Fibroblast of gingiva (primary cell): ENCODE measurements at places on chromosomes 2 and 18.
A peak's percentile ranks its signal among the peaks of the same experiment; 100 is the strongest.

GRCh38 chr2:69693775-69694450, 48.0 kb upstream of the ANXA4 start:
- no peak for DNase-seq

DNA sequence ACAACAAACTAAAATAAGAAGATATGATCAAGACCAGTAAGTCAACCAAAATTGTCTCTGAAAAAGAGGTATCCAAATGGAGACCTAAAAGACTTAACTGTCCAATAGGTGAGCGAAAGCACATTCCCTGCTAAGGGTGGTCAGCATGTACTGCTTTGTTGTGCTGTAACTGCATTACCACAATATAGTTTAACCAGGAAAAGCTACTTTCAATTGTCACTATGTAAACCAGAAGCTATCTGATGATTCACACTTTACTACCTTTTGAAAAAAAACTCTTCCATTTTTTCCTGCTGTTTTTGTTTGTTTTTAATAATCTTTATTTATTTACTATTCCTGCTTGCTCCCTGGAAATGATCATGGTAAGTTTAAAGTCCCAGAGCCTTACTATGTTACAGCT, 36.1 kb downstream of the ASXL2 start:
- no peak for DNase-seq

DNA sequence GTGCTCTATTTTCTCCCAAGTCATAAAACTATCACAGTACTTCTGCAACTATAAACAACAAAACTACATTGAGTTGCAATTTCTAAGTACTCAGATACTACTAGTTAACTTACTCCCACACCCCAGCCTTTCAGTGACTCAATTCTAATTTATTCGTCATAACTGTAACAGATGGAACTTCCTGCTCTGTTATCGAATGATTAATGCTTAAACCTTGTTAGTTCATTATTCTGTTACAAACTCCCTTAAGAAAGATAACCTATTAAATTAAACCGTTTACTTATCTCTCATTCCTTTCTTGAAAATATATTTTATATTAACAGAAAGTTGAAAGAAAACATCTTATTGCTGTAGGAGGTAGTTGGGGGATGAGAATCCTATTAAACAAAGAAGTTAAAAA, 17.0 kb downstream of the TNFAIP6 start:
- no peak for DNase-seq

GRCh38 chr2:241933179-241933911, 63.8 kb downstream of the RTP5 start:
- DNase-seq = peak; percentile 57

DNA sequence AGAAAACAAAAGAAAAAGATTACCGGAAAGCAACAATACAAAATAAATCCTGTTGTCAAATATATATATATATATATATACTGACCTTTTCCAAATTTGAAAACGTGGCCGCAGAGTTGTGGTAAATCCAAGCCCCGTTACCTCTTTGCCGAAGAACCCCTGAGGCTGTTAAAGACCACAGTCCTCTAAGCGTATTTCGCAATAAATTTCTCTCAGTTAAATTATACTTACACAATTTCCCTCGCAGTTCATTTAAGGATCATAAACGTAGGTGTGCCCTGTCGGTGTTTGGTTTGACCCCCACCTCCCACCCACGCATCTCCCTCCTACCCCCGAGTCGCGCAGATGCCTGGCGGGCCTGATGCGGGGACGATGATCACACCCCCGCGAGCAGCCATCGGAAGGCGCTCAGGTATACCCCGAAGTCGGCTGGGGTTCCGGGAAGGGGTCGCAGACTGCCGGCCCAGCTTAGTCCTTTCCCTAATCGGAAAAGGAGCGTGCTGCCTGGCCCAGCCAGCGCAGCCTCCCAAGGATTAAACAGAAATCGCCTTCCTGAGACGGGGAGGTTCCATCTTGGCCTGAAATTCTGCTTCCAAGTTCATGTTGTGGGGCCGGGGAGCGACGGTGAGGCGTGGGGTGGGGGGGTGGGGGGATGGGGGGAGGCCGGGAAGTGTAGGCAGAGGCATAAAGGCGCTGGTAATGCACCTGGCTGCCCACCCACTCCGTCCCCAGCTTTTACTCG, 2.9 kb upstream of the MEIS1 start:
- DNase-seq = no peak

DNA sequence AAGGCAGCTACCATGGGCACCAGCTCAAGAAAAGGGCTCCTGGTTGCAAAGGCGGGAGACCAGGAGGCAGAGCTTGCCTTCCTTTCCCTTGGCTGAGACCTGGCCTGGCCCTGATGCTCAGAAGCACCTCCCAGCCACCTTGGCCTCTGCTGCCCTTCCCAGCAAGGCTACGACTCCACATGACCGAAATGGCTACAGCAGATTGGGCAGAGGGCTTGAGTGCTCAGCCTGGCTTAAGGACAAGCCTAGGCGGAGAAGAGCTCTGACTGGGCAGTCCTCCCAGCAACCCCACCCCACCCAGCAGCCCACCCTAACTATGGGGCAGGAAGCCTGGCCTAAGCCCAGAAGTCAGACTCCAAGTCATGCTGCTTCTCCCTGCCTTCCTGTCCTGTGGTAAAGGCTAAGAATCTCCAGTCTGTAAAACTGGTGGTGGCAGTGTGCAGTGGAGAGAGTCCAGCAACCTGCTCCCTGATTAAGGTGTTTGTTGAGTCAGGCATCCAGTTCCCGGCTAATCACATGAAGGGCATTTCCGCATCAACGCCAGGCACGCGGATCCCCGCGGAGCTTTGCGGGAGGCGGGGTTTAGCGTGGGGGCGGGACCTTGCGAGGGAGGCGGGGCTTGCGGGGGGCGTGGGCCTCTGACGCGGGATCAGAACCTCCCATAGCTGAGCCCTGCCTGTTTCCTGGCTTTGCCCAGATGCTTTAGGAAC, 256.0 kb downstream of the BCL11A start:
- no peak for DNase-seq

DNA sequence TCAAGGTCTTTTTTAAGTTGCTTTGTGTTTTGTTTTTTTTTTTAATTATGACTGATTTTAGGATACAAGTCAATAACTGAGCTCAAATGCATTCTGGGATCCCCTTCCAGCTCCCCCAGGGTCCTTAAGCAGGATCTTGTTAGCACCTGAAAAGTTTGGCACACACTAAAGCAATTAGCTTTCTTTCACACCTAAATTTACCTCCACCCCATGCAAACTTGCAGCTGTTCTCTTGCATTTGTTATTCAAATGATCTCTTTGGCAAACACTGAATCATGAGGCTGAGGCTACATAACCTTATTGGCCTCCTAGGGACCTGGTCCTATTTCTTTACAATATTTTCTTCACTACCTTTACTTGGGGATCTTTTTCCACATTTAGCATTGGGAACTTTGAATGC, 2026.1 kb upstream of the CELF4 start:
- no peak for DNase-seq

GRCh38 chr2:220129391-220129790, 502.0 kb downstream of the SLC4A3 start:
- DNase-seq = no peak

- no peak for DNase-seq
Observed at GRCh38 chr18:60732143-60732542, 359.6 kb upstream of the MC4R start.

GRCh38 chr2:164114937-164115336, 379.1 kb upstream of the FIGN start:
- DNase-seq = no peak

GRCh38 chr2:85327160-85327821, 498 bp downstream of the TGOLN2 start:
- peak; percentile 42 for DNase-seq

DNA sequence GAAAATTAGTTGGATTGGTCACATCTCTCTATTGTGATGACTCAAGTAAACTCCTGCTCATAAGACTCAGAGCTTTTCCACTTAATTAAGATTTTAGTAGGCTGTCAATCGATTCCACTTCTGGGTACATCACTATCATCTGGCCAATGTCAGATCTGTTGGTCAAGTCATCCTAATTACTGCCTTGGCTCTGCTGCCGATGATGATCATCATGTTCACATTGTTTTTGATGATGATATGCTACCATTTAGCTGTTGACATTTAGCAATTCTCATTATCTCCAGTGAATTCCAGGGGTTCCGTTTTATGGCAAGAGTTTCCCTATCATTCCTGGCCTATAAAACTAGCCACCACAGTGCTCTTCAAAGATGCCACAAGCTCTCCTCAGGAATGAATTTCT, 253.4 kb downstream of the IKZF2 start:
- DNase-seq = no peak

GRCh38 chr2:164569378-164569777, 51.9 kb downstream of the GRB14 start:
- no peak for DNase-seq

GRCh38 chr2:149094217-149095015, 55.9 kb downstream of the LYPD6B start:
- no peak for DNase-seq

DNA sequence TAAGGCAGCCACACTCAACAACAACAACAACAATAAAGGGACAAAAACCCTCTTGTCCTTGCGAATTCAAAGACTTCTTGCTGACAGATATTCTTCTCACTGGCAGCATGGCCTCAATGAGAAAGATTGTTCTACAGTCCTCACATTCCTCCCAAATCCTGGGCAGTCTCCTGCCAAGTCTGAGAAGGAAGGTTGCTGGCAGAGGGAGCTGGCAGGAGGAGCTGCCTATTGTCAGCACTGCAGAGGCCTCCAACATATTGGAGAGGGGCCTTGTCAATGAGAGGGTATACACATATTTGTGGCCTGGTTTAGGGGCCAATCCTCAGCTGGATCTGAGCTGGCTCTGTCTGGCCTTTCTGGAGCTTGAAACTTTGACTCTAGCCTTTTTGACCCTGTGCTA, 63.5 kb downstream of the LAMA3 start:
- DNase-seq = peak; percentile 32

DNA sequence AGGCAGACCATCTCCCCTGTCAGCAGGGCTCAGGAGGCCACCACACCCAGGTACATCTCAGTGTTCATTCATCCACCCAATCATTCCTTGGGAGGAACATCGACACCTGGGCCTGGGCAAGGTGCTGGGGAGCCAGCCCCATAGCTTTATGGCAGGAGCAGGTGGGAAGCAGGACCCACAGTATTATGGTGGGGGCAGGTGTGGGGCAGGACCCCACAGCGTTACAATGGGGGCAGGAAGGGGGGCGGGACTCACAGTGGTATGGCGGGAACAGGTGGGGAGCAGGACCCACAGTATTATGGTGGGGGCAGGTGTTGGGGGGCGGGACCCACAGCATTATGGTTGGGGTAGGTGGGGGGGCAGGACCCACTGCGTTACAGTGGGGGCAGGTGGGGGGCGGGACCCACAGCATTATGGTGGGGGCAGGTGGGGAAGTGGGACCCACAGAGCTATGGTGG, 128.9 kb upstream of the HS6ST1 start:
- DNase-seq = no peak

GRCh38 chr2:86615596-86615995, 8.1 kb downstream of the RNF103 start:
- no peak for DNase-seq

DNA sequence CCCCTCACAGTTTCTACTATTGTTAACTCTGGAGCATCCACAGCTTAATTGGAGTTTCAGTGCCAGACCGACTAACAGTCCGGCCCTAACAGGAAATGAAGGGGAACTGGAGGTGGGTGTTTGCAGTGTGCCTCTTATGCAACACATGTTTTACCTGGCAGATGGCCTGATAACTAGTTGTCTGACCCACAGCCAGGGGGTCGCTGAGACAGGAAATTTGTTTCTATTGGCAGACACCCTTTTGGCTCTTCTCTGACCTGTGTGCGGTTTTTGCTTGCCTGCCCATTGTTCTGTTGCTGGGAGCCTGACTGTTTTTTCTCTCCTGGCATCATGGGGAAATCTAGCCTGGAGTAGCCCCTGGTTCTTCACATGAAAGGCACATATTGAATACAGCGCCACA, 1329.8 kb downstream of the DSC3 start:
- no peak for DNase-seq

DNA sequence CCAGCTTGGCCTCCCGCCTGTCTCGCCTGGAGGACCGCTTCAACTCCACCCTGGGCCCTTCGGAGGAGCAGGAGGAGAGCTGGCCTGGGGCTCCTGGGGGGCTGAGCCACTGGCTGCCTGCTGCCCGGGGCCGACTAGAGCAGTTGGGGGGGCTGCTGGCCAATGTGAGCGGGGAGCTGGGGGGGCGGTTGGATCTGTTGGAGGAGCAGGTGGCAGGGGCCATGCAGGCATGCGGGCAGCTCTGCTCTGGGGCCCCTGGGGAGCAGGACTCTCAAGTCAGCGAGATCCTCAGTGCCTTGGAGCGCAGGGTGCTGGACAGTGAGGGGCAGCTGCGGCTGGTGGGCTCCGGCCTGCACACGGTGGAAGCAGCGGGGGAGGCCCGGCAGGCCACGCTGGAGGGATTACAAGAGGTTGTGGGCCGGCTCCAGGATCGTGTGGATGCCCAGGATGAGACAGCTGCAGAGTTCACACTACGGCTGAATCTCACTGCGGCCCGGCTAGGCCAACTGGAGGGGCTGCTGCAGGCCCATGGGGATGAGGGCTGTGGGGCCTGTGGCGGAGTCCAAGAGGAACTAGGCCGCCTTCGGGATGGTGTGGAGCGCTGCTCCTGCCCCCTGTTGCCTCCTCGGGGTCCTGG, 3.7 kb upstream of the KHK start:
- DNase-seq = no peak

DNA sequence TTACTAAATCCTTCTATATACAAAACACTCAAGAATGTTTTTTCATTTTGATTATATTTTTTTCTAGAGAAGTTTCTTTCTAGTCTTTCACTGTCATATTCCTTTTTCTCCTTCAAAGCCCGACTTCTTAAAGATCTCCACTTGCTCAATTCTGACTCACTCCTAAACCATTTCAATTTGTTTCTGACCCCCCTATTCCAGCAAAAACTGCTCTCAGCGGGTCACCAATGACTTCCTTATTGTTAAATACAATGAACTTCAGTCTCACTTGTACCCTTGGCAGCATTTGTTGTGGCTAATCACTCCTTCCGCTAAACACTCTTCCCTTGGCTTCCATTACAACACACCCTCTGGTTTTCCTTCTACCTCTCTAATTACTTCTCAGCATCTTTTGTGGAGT, 111.1 kb upstream of the RBBP8 start:
- DNase-seq = peak; percentile 38

GRCh38 chr2:38659115-38659514, 6.8 kb upstream of the GALM start:
- DNase-seq = no peak

GRCh38 chr2:147882631-147883030, 37.8 kb downstream of the ACVR2A start:
- no peak for DNase-seq

DNA sequence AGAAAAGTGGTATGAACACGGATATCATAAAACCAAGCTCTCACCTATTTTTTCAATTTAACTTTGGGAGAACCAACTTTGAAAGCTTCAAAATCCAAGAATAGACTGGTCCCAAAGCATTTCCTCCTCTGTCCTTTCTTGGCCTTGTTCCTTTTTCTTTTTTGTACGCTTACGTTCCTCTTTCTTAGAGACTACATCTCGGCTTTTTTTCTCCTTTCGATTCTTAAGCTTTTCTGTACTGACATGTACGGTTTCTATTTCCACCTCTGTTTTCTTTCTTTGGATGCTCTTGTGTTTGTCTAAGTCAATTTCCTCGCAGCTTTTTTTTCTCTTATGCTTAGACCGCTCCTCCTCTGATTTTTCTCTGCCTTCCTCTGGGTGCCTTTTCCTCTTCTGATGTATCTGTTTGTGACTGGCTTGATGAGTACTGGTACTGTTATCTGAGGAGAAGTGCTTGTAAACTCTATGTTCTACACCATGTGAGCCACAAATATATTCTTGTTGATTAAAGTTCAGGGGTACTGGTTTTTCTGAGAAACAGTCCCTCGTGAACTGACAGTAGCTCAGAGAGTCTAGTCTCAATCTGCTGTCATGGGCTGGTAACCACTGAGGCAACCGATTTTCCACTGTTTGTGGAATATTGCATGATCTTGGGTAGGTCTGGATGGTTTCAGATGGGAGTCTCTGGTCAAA, 11.5 kb upstream of the RNU2-63P start:
- DNase-seq = no peak
